ENCODE measurements at places on chromosomes 6 and 20.

- DNase-seq: no peak
Measured at GRCh38 chr20:10537850-10538480, 102.9 kb downstream of the SLX4IP start.

- DNase-seq: no peak
Measured at GRCh38 chr6:114000069-114000468, 29.1 kb upstream of the HDAC2 start.

DNA sequence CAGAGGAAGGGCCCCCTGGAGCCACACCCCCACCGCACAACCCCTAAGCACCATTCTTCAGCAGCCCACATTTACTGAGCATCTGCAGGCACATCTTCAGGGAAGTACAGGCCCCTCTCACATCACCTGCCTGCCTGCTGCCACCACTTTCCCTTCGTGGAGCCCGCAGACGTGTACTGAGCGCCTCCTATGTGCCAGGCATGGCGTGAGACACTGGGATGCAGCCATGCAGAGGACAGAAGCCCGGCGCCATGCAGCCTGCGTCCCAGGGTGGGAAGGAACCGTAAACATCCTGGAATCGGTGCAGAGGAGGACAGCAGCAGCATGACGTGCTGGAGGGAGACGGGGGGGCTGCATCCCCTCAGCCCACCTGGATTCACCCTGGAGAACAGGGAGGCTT is 78.1 kb downstream of the GRM4 start:
- no peak for DNase-seq

GRCh38 chr6:168291450-168291849 is 28.1 kb downstream of the DACT2 start:
- DNase-seq: no peak

DNA sequence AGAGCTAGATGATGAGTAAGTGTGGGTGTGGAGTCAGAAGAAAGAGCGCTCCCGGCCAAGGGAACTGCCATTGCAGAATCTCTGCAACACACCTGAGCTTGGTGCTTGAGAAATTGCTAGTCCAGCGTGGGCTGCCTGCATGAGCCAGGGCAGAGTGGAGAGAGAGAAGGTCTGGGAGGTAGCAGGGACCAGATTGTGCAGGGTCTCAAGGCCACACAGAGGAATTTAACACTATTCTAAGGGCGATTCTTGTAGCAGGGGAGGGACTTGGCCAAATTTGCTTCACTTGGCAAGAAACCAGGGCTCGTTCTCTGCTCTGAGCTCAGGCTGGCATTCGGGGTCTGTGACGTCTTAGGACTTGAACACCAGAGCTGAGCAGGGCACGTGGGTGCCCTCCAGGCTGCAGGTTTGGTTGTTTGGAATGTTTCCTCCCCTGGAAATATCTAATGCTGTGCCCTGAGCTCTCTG is 53.5 kb downstream of the BCAS4 start:
- DNase-seq: peak; percentile 44
